ENCODE measurements at places on chromosomes 3 and 15.
A peak's percentile ranks its signal among the peaks of the same experiment; 100 is the strongest.

DNA sequence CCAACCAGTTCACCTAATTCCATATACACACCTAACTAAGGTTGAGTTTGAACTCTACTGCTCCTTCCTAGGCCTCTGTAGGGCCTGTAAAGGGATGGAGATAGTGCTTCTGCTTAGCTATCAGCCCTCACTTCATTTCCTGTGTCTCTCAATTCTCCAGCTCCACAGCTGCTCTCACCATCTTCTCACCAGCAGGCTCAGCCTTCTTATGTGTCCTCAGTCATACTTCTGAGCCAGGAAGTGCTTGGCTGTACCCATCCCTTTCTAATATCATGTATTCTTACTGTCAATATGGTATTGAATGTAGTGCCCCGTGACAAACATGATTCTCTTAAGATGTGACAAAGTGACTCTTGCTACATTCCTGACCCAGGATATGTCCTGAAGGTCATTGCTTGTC is 116.9 kb downstream of the SLC9A9 start:
- no peak for DNase-seq

GRCh38 chr3:157418104-157418503 is 18.5 kb upstream of the PTX3 start:
- DNase-seq: no peak

DNA sequence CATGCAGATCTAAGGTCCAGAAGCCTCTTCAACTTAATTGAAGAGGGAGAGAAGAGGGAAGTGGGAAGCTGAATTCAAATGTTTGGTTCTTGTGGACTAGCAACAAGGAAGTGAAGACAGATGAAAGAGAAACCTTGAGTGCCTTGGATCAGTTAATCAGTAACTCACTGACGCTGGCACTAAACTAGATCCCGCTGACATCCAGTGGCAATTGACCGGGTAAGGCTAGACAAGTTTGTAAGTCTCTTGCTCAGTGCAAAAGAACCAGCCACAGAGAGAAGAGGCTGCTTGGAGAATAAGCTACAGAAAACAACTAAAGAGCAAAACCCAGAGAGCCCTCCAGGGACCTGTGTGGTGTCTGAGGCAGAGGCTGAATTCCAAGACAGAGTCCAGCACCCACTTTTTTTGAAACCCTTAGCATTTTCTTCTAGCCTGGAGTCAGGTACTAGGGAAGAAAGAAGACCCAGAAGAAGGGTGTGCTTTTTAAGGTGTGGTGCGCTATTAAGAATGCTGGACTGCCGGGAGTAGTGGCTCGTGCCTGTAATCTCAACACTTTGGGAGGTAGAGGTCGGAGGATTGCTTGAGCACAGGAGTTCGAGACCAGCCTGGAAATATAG is 6.9 kb downstream of the PLCH1 start:
- no peak for DNase-seq

- DNase-seq: no peak
These were observed 131.8 kb upstream of the TOPAZ1 start for GRCh38 chr3:44109771-44110361.

DNA sequence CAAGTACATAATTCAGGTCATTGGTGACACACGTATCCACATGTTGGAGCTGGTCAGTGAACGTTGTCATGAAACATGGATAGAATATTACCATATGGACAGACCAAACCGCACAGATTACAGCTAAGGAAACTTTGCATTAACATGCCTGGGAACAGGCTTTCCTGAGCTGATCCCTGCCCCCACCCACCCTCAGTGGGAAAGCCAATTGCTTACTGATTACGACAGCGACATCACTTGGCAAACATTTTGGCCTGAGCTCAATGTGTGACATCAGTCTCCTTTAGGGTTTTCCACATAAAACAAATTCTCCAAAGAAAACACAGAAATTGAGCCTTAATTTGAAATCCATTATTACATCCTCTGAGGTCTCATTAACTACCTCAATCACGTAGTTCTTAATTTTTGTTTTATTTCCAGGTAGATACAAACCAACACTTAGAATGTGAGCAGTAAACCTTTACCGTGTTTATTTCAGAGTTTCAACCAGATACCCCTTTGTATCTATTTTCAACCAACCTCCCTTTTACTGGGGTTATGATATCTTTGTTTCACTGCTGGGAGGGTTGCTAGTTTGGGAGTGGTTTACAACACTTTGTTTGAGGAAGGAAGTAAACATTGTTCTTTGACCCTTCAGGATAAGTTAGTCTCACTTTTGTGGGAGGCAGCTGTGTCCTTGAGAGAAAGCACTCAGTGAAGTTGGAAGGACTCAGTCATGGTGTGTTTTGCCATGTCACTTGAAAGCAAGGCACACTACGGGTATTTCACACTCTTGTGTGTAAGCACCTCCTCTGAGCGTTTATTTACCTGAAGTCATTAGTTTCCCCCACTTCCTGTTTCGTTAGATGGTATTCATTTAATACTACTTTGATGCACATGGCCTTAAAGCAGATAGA is 103.1 kb downstream of the CMSS1 start:
- no peak for DNase-seq

GRCh38 chr15:78204351-78205309 is 29.7 kb downstream of the ACSBG1 start:
- DNase-seq: no peak

GRCh38 chr3:72449551-72449950 is 398.7 kb downstream of the SHQ1 start:
- no peak for DNase-seq

DNA sequence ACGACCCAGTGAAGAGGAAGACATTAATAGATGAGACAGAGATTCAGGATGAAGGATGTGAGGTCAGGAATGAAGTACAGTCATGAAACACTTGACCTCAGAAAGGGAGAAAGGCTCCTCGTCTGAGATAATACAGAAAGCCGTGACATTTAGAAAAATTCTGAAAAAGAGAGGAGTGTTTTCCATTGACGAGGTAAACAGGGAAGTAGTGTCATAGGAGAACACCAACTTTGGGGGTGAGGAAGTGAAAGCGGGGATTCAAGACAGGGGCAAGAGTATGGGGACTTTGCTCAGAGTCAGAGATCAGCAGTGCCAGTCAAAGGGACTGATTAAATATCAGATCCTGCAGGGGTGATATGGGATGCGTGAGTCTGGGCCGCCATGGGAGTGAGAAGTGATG is 160.9 kb downstream of the PLCL2 start:
- no peak for DNase-seq

DNA sequence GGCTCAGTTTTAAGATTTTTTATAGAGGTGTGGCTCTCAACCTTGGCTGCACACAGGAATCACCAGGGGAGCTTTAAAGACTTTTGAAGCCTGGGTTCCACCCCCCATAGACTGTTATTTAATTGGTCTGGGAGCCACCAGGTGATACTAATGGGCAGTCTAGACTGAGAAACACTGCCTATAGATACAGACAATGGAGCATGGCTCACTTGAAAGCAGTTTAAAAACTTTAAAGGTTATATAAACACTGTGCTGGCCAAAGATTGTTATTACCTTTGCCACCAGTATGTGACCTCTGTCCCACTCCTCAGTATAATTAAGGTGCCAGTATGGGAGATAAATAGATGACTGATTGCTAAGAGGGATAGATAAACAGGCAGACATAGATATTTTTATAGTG is 3.8 kb downstream of the GOLIM4 start:
- DNase-seq: no peak

- peak; percentile 81 for DNase-seq
These were observed at the start of gene DMXL2 for GRCh38 chr15:51622604-51623370. Gene DMXL2, minus strand, starts transcription at chr15:51622771. Its CDS starts 226 bp downstream, at chr15:51622545.

DNA sequence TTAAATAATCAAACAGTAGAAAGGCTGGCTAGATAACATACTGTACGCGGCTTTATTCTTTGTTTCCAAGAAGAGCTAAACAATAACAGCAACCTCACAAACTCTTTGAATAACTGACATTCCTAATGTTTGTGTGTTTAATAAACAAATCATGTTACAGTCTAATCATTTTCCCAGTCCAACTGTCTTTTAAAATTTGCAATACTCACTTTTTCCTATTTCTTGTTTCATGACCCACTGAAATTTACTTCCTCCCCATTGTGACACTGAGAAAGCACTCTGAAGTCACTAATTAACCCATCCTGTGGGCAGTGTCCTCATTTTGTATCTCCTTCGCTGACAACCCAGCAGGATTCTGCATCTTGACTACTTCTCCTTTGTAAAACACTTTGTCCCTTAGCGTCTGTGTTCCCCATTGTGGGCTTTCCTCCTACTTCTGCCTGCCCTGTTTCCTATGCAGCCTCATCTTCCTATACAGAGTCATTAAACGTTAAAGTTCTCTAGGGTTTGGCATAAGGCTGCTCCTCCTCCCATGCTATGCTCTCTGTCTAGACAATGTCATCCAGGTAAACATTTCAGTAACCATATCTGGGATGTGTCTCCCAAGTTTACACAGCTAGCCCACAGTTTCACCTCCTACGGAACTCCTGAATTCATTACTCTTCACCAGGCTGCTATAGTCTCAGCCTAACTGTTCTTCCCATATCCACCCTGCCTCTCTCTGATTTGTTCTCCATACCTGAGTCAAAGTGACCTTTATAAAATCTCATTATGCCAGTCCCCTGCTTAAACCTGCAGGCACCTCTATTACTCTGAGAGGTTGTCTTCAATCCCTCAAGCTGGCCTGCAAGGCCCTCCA is 148.9 kb downstream of the GREM1 start:
- no peak for DNase-seq

DNA sequence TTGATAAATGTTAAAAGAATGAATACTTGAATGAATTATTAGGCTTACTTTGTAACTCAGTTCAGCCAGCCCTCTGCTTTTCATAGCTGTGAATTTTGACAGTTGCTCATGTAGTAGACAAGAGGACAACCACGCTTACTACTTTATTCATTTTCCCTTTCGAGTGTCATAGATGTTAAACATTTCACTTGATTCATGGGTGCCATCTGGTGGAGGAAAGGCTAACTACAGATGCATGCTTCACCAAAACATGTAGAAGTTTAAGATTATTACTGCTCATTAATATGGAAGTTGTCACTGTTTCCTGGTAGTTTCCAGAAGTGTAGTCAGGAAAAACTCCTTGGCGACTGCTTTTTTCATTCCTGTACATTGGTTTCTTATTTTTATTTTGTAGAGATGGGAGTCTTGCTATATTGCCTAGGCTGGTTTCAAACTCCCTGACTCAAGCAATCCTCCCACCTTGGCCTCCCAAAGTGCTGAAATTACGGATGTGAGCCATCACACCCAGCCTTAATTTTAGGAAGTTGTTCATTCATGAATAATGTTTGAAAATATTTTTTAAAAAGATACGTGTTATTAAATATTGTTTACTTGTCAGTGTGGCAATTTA is 163.2 kb downstream of the B3GALNT1 start:
- DNase-seq: peak; percentile 78

DNA sequence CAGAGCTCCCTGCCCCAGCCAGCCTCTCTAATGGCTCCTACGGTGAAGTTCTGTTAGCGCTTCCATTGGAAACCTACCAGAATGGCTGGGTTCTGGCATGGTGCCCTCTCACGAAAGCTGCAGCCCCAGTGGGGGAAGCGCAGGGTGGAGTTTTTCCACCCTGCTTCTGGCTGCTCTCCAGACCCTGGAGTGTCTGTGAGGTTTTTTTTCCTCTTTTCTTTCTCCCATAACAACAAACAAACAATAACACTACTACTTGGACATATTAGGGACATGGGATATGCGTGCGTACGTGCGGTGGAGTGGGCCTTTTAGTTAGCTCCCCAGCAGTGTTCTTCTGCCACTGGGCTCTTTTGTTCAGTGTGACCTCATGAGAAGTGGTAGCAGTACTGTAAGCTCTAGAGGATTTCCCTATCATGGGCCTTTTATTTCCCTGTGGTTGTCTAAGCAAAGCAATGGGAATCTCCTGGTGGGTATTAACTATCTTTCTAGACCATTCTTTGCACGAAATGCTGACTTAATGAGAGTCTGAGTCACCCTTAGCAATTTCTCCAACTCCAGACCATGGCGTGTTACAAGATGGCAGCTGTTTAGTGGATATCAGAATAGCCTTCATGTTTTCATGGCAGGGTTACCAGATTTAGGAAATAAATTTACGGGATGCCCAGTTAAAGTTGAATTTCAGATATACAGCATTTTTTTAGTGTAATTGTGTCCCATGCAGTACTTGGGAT is 161.9 kb downstream of the FNDC3B start:
- no peak for DNase-seq

GRCh38 chr3:61381745-61382392 is 130.6 kb upstream of the FHIT start:
- DNase-seq: no peak

DNA sequence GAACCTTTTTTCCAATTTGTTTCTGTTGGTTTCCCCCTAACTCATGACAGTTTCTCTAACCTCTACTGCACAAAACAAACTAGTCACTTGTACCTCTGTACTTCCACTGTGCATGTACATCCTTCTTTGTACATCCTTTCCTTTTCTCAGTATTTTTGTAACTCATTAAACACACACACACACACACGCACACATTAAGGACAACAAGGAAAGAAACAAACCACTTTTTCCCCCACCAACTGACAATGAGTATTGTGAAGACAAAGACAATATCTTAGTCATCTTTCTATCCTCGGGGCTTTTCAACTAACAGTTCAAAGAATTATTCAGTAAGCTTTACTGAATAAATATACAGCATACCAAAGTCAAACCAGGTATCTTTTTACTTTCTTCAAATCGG is 170.5 kb downstream of the VPS13C start:
- DNase-seq: no peak

DNA sequence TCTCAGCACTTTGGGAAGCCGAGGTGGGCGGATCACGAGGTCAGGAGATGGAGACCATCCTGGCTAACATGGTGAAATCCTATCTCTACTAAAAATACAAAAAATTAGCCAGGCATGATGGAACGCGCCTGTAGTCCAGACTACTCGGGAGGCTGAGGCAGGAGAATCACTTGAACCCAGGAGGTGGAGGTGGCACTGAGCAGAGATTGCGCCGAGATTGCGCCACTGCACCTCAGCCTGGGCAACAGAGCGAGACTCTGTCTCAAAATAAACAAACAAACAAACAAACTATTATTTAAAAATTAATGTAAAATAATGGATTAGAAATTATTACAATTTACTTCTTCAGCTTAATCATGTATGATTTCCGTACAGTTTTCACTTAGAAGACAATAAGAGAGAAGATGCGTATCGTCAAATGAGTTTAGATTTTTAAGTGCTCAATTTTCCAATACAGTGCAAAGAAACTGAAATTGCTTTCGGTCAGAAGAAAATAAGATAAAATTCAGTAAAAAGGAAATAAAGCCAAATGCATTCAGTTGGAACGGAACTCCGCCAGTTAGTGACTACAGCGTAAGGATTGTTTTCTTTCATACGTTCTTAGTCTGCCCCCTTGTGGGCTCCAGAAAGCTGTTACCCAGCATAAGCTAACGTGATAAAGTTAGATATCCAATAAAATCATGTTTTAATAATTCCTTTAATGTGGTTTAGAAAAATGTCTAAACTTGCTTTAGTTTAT is 24.8 kb downstream of the AADAC start:
- peak; percentile 28 for DNase-seq
